GM10248 (cell line): ENCODE measurements at places on chromosomes 12 and 14.

DNA sequence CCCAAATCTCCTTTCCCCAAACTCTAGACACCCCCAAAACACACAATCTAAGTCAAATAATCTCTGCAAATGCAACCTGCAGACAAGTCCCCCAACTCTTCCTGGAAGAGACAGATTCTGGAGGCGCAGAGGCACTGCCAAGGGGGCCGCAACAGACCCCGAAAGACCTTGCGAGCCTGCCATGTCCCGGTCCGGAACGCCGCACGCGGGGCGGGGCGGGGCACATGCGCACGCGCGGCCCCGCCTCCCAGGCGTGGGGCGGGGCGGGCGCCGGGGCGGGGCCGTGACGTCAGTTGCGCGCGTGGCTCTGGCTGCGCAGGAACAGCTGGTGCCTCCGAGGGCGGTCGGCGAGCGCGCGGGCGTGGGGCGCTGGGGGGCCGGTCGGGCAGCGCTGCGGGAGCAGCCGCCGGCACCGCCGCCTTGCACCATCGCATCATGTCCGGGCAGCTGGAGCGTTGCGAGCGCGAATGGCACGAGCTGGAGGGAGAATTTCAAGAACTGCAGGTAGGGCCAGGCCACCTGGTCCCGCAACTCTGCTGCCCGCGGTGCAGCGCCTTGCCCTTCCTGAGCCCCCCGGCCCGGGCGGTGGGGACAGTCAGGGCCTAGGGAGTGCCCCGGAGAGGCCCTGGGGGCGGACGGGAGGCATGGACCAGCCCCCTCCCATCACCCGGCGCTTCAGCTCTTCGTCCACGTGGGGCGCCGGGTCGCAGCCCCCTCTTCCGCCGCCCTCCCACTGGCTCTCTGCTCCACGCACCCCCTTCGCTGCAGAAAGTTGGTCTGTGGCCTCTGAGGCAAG lies at the start of gene TMEM120B:
TSS of gene TMEM120B (plus strand) at position 292 of the 796 bp plus-strand sequence. CDS start at position 436, 144 bp downstream.
- peak; percentile 95 for DNase-seq

- no peak for DNase-seq
Observed at GRCh38 chr12:46480724-46481123, 108.2 kb upstream of the SLC38A2 start.

- no peak for DNase-seq
Observed at GRCh38 chr12:91985002-91985787, 160.5 kb downstream of the BTG1 start.

- DNase-seq: no peak
Observed at GRCh38 chr14:20617138-20618003, 24.1 kb downstream of the OR6S1 start.

GRCh38 chr14:24418492-24418873 lies 11.0 kb downstream of the CBLN3 start:
- DNase-seq: no peak

DNA sequence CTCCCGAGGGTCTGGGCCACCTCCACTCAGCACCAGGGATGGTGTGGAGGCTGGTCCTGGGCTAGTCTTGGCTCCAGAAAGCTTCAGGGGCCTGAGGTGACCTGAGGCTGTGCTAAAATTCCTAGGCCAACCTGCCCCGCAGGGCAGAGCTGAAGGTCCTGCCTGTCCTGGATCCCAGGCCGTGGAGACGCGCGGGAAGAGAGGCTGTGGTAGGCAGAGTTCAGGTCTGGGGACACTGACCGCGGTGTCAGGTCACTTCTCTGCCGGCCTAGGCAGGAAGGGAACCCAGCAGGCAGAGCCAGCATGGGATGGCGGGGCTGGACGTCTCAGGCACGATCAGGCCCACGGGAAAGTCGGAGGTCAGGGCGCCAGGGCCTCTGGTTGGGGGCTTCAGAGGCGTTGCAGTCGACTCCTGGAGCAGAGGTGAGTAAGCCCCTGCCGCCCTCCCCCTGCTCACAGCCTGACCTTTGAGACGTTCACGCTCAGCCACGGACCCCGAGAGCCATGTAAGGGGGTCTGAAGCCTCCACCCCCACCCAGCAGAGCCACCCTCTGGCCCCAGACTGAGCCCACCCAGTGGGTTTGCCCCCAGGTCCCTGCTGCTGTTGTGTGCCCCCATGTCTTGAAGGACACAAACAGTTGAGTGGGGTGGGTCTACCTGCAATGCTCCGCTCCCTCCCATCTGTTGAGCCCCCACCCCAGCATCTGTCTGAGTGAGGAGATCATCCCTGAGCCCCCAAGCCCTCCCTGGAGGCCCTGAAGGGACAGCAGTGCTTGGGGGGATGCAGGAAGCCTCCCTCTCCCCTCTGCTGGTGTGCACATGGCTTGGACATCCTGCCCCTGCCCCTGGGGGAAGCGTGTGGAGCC lies 142.7 kb downstream of the KIF26A start:
- DNase-seq: no peak
